ENCODE measurements at places on chromosomes 11 and 22.

DNA sequence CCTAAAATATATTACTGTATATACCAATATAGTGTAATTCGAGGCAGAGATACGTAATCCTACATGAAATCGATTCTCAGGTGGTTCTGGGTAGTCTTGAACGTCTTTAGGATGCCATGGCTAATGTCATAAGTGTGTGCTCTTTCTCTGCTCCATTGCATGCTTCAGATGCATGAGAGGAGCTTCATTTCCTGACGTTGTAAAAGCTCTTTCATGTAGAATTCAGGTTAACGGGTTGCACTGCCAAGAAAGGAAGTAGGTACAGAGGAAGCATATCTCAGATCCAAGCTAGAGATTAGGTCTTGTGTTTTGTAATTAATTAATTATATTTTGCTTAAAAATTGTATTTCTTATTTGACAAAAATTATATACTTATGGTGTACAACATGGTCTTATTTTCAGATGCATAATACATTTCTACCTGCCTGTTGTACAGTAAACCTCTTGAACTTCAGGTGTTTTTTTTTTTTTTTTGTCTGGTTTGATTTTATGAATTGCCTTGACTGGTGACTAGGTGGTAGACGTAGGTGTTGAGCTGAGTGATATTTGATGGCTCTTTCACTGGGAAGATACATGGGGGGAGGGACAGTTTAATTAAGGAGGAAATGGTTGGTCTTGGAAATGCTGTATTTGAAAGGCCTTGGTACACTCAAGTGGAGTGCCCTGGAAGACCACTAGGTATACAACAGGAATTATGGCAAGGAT is 9.3 kb downstream of the NUP50 start:
- peak; percentile 67 for DNase-seq

DNA sequence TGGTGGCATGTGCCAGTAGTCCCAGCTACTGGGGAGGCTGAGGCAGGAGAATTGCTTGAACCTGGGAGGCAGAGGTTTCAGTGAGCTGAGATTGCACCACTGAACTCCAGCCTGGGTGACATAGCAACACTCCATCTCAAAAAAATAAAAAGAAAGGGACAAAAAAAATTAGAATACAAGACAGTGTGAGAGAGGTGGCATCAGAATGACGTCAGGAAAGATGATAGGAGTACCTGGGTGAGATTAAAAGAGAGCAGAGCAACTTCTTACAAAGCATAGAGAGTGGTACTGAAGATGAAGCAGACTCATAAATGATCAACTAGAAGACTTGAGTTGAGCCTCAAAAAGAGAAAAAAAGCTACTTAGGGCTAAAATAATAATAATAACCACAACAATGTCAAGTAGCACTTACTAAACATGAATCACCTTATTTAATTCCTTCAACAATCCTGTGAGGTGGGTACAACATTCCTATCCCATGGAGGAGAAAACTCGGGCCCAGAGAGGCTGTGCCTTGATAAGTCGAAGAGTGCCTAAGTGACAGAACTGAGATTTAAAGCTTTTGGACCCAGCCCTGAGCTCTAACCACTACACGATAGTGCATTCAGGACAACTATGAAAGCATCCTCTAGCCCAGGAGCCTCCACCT is 5.2 kb upstream of the SLN start:
- DNase-seq: no peak

DNA sequence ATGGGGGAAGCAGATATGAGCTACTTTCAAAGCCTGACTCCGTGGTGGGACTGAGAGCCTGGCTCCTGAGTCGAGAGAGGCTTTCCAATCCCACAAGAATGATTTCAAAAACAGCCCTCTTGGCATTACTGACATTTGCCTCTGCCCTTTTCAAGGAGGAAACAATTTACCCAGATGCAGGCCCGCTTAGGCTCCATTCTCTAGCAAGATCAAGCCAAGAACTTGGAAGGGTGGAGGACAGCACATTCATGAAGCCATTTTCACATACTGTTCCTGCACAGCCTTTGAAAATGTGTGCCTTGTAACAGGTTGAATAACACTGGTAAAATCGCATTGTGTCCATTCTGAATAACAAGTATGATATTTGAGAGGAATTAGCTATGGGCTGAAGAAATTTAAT is 58.2 kb upstream of the EED start:
- DNase-seq: no peak

DNA sequence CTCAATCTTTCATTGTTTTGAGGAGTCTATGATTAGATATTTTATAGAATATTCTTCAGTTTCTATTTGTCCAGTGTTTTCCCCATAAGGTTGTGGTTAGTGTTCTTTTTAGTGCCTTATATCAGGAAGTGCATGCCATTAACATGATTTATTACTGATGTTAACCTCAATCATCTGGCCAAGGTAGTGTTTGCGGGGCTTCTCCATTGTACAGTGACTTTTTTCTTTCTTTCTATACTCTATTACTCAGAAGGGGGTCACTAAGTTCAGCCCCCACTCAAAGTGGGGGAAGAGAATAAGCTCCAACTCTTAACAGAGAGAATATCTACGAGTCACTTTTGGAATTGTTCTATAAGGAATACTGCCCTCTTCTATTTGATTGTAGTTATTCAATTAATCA is 415.8 kb downstream of the DYNC2H1 start:
- DNase-seq: no peak

DNA sequence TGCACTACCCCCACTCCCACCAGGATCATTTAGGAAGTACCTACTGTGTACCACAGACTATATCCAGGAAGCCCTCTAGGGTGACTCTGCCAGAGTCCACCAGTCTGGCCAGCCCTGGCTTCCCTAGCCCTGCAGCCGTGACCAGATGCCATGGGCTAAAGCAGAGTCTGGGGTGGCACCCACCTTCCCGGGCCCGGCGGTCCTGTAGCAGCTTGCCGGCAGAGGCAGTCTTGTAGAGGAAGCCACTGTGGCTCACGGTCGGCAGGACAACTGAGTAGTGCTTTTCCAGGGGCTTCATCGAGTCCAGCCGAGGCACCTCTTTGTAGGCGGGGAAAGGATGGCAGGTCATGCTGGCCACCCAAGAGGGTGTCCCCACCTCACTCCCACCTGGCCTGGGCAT is 27.2 kb upstream of the PDE2A start:
- no peak for DNase-seq

- no peak for DNase-seq
Observed at GRCh38 chr11:68724293-68724692, 27.0 kb downstream of the TESMIN start.

GRCh38 chr11:74462009-74462408 is 5.3 kb downstream of the KCNE3 start:
- DNase-seq: peak; percentile 23

- no peak for DNase-seq
Observed at GRCh38 chr22:43633631-43634285, 178.3 kb downstream of the EFCAB6 start.

- DNase-seq: no peak
Observed at GRCh38 chr11:126415128-126415527, 59.6 kb downstream of the ST3GAL4 start.

GRCh38 chr11:83249972-83250593 is 36.1 kb downstream of the CCDC90B start:
- DNase-seq: peak; percentile 60

GRCh38 chr11:75325713-75326438 is 25.6 kb downstream of the ARRB1 start:
- no peak for DNase-seq

DNA sequence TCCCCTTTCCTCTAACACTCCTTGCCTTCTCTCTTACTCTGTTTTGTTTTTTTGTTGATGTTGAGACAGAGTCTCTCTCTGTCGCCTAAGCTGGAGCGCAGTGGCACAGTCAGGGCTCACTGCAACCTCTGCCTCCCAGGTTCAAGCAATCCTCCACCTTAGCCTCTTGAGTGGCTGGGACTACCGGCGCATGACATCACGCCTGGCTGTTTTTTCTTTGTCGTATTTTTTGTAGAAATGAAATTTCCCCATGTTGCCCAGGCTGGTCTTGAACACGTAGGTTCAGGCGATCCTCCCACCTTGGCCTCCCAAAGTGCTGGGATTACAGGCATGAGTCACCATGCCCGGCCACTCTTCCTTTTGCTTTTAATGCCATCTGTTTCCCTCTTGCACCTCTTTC is 72.3 kb downstream of the FBXO7 start:
- DNase-seq: no peak

DNA sequence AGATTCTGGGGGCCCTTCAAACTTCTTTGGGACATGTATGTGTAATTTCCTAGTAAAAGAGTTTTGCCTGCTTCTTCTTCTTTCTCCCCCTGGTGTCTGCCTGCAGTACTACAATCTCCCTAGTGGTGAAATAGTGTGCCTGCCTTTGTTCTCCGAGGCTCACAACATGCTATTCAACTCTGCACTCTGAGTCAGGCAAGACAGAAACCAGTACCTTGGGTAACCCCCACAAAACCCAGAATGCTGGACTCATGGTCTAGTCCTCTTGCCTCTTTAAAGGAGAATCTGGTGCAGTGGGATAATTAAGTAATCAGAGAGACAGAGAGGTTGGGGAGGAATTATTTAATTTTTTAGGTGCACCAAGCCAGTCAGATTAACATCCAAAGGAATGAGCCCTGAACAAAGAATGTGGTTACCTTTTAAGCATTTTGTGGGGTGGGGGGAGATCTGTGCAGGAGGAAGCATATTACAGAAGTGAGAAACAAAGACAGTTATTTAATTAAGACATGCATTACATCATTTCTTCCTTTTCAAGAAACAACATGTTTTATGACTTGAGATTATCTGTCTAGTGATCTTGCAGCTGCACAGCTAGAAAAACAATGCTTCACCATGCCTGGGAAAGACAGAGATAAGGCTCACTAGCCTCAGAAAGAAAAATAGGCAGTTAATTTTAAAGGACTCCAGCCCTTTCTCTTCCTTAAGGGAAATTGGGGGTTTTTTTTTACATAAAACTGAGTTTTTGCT is 11.0 kb upstream of the MS4A6A start:
- peak; percentile 67 for DNase-seq

DNA sequence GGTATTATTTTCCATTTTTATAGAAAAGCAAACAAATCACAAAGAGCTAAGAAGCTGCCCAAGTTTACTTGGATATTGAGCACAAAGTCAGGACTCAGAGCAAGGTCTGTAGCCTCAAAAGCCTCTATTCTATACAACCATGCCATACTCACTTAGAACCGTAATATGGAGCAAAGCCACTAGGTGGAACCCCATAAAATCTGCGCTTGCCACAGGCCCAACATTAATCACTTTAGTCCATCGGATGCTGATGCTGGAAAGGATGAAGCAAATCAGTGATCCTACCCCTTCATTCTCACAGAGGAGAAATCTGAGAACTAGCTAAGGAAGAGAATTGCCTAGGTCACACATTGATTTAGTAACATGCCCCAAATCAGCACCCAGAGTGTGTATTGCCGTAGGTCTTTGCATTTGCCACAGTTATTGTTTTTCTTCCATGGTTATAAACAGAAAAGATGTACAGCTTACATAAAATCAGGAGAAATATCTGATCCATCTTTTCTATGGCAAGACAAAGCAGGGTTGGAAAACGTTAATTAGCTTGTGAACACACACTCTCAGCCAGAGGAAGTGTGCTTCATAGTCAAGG is 56.7 kb upstream of the RAB38 start:
- peak; percentile 33 for DNase-seq

DNA sequence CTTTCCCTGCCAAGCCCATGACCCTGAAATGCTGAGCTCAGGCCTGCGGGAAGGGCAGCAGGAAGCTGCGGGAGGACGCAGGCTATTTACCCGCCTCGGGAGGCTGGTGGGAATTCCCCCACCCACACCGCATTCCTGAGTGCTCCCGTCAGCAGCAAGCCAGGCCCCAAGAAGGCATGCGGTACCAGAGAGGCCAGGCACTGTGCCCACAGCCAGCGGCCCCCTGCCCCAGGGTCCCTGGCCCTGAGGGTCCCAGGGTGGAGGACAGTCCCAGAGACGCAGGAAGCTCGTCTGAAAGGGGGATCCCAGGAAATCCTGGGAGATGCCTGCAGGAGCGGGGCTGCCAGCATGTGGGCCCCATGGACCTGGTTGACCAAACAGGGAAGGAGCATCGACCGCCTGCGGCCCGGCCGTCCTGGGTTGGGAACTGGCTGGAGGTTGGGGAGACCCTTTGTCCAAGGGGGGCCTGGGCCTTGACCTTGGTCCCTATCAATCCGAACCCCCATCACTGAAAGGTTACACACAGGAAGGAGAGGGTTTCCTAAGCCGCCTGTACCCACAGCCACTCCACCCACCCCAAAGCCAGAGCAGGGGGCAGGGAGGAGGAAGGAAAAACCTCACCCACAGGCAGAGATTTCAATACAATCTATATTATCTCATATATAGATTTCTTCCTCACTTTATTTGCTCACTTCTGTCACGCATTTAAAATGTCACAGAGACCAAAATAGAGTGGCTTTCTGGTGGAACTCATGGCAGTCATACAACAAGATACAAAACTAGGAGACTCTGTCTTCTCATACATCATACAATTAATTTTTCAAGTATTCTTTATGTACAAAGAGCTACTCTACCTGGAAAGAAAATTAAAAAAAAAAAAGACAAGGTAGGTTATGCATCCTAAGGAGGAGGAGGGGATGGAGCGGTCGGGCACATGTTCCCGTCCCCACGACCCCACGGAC is 17.1 kb downstream of the MAFF start:
- peak; percentile 74 for DNase-seq

GRCh38 chr11:36672815-36673450 is 74.9 kb upstream of the RAG2 start:
- peak; percentile 59 for DNase-seq

- DNase-seq: no peak
Observed at GRCh38 chr11:131488238-131488637, 117.8 kb downstream of the NTM start.

DNA sequence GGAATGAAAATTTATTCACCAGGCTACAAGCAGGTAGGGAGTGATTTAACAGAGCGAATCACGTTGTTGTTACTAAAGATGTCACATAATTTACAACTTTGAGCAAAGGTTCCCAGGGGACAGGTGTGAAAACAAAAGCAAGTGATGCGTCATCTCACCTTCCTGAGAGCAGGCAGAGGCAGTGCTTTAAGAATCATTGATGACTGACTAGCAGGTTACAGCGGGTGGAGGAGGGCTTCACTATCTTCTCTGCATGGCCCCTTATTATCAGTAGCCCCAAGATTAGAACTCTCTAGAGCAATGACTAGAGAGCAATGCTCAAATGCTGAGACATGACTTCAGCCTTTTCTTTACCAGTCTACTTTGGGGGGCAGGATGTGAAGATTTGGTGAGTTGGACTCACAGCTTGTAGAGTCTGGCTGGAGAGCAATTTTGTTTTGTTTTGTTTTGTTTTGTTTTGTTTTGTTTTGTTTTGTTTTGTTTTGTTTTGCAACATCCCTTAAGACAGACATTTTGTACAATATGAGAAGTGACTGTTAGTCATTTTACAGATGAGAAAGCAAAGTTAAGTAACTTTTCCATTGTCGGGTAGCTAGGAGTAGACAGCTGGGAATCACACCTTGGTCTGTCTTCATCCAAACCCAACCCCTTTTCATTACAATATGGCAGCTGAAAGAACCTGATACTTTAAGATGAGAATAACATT is 84.8 kb downstream of the SLC1A2 start:
- DNase-seq: peak; percentile 36

- DNase-seq: peak; percentile 51
Observed at GRCh38 chr22:41782316-41782715, 18.2 kb upstream of the CCDC134 start.

- peak; percentile 44 for DNase-seq
Observed at GRCh38 chr22:35409783-35410662, 10.1 kb downstream of the MCM5 start.
